ENCODE measurements at places on chromosomes 4 and X.

DNA sequence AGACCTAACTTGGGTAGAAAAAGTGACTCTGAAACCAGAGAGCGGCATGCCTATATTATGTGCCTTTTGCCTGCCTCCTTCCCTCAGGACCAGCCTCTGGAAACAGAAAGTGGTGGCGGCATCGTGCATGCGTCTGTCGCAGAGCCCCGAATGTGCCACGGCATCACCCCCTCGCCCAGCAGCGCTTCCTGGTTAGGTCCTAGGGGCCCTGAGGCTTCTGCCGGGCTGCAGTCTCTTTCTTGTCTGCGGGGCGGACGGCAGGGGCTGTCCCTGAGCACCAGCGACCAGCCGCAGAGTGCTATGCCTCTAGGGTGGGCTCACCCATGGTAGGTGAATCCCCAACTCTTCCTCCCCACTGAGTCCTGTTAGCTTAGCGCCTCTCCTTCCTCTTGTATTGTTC is 68.7 kb downstream of the VSIG4 start:
- DNase-seq, result no peak

DNA sequence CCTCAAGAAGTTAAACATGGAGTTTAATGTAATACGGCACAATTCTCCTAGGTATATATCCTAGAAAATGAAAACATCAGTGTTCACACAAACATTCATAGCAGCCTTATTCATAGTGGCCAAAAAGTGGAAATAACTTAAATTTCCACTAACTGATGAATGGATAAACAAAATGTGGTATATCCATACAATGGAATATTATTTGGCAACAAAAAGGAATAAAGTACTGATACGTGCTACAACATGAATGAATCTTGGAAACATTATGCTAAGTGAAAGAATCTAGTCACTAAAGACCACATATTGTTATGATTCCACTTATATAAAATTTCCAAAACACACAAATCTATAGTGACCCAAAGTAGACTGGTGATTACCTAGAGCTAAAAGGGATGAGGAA is 14.6 kb downstream of the SDAD1 start:
- DNase-seq, result no peak

DNA sequence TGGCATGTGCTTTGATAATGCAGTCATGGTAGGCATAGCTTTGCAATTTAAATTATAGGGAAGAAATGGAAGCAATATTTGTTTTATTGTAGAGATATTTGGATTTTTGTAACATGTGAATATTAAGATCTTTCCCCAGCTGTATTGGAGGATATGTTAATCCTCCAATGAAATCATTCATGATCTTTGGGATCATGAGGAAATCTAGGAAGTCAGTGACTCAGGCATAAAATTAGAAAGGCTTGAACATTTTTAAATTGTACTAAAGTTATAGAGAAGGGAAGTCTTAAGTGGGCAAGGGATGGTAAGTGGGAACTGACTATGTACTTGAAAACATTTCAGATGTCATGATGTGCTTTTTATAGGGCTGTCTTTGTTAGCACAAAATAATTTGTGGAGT is 46.8 kb downstream of the FIP1L1 start:
- no peak for DNase-seq

DNA sequence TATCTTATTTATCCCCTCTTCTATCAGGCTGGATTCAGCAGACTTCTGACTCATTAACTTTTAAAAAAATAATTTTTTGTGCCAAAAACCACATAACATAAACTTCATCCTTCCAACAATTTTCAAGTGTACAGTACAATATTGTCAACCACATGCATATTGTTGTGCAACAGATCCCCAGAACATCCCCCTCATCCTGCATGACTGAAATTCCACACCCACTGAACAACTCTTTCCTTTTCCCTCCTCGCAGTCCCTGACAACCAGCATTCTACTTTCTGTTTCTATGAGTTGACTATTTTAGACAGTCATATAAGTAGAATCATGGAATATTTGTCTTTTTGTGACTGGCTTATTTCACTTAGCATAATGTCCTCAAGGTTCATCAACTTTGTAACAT is 2.2 kb upstream of the MID2 start:
- DNase-seq, result peak; percentile 46

DNA sequence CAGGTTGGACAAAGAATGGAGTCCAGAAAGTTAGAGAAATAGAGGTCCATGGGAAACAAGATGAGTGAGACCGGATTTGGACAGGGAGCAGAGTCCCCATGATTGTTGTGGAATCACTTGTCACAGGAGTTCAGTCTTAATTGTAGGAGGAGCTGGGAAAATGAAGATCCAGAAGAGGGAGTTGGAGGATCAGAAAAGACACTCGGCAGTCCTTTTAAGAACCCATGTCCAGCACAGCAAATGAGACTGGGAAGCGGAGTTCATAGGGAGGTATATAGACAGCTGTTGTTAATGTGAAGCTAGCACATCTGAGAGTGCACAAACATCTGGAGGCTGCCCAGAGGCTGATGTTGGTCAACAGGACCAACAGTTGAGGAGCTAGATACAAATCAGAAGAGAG is 111.4 kb upstream of the RXFP1 start:
- DNase-seq, result no peak

DNA sequence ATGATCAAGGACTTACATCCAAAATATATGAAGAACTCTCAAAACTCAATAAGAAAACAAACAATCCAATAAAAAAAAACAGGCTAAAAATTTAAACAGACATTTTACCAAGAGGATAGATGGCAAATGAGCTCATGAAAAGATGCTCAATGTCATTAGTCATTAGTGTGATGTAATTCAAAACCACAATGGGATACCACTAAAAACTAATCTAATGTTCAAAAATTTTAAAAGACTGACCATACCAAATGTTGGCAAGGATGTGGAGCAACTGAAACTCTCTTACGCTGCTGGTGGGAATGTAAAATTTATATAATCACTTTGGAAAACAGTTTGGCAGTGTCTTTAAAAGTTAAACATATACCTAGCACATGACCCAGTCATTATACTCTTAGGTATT is 43.7 kb downstream of the RPS6KA6 start:
- DNase-seq, result no peak

DNA sequence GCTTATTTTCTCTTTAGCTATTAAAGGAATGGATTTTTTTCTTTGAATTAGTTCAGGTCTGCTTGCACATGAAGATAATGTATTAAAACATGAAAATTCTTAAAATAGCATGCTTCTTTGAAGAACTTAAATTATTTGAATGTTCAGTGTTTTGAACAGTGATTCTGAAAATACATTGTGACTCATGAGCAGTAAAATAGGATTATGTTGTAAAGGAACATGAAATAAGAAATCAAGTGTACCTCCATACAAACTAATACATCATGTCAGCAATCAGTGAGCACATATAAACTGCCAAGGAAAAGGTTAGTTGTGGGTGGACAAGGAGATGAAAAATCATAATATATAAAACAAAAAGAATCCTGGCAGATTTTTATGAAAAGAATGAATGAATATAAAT is 66.1 kb downstream of the SNX25 start:
- DNase-seq, result no peak

- no peak for DNase-seq
These were observed 47.6 kb upstream of the NKAP start for GRCh38 chrX:119991005-119991787.

DNA sequence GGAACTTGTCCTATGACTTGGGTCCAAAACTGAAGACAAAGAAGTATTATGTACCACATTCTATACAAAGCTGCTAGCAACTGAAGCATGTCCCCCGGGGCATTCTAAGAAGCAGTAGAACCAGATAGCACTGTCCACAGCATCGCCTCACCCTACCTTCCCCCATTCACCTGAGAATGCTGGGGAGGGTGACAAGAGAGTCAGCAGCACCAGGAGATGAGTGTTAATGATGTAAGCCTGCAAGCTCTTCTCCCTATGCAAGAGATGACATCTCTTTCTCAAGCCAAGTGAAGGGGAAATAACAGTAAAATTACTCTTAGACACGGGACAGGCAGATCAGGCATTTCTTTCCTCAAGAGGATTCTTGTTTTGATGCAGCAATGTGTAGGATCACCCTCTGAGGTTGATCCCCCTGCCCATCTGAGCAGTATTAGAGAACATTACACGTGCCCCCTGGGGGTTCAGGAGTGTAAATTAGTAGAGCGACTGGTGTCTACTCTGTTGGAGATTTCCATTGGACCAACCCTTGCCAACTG is 13.9 kb upstream of the TLR1 start:
- DNase-seq, result no peak

DNA sequence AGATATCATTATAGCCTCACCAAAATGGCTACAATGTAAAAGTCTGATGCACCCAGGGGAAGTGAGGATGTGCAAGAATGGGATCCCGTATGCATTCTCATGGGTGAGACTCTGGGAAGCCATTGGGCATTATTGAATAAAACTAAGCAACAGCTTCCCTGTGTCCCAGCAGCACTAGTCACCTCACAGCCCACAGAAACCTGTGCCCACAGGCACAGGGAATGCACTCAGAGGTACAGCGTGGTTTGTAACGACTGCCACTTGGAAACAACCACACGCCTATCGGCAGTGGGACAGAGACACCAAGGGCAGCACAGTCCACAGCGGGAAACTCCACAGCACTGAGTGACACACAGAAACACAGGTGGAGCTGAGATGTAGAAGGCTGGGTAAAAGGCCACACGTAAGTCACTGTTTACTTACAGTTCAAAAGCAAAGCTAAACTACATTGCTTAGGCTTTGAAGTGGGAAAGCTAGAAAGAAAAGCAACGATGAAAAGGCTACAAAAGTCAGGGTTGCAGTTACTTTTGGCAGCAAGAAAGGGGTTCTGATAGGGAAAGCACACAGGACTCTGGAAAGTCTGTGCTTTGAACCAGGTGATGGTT is 69.2 kb downstream of the HAUS3 start:
- DNase-seq, result no peak

DNA sequence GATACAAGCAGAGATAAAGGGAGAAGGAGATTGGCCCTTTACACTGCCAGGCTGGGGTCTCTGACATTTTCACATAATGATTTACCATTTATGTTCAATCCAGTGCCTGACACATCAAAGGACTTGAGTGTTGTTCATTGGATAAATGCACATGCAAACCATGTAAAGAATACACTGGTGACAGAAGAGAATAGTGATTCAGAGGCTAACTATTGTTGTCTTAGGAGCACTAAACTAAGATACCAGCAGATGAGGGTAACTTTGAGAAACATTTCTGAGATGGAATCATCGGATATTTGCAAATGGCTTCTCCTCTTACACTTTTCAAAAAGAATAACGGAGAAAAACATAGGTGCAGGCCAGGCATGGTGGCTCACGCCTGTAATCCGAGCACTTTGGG is 67.3 kb upstream of the HHIP start:
- no peak for DNase-seq

DNA sequence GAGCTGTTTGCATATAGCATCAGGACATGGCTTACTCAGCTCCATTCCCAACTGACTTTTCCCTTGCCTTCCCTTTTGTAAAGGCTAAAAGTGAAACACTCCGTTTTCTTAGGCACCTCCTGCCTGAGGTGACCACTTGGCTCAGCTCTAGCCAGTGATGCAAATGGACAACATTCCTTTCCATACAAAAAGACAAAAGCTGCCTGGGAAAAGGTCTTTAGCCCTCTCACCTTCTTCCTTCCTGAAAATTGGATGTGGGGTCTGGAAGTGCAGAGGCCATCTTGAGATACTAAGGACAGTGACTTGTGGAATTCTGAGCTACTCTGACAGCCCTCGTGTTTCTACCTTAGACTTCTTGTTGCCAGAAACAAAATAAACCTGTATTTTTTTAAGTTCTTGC is 27.7 kb upstream of the SFRP2 start:
- no peak for DNase-seq

GRCh38 chrX:118983513-118983912 is 9.1 kb downstream of the LONRF3 start:
- DNase-seq, result no peak
